Stimulated activated CD4-positive, alpha-beta T cell treated with anti-CD3 and anti-CD28 coated beads, Interleukin-1b, Interleukin-23, amount 100 ng/mL, for 1 hour (primary cell): ENCODE measurements at places on chromosomes 12 and 14.

GRCh38 chr14:104573930-104574329 is 5.6 kb upstream of the C14orf180 start:
- no peak for DNase-seq

DNA sequence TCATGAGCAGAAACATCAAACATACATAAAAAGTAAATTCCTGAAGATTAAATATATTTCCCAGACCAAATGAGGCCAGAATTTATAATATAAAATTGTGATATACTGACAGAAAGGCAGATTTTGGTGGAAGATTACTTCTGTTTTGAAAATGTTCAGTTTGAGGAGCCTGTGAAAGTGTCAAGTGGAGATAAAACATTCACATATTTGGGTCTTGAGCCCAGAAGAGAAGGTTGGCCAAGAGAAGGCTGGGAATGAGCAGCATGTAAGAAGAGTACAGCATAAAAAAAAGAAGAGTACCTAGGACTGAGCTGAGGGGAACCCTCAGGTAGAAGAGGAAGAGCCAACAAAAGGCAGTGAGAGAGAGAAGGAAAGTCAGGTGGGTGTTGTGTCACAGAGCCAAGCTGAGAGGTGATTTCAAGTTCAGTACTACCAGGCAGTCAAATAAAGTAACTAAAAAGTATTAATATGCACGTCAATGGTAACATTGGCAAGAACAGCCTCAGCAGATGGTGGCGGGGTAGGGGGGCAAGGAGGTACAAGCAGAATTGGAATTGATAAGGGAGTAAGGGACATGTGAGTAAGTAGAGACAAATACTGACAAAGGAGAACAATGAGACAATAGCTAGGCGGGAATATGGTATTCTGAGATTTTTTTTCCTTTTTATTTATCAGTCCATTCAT is 120.7 kb upstream of the TTC7B start:
- no peak for DNase-seq

GRCh38 chr12:29547864-29548263 is 50.4 kb upstream of the OVCH1 start:
- DNase-seq = no peak

DNA sequence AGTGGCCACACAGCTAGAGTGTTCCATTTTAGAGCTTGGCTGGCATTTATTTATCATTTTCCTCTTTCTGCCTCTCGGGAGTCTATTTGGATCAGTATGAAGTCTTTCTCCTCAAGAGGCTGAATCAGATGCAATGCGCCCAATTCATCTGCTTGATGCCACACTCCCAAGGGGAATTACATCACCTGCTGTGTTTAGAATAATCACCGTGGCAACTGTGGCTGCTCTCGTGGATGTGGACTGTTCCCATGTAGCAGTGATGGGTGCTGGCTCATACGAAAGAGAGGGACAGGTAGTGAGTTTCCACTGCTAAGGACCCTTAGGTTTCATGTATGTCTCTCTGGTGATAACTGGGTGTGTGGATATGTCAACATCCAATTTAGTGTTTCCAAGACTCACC is 70.7 kb downstream of the SRRM4 start:
- DNase-seq = no peak

GRCh38 chr12:28489246-28489645 is 299.0 kb downstream of the CCDC91 start:
- DNase-seq = no peak

GRCh38 chr14:99063620-99064225 is 208.3 kb downstream of the BCL11B start:
- no peak for DNase-seq
